ENCODE measurements at places on chromosomes 16 and 17.

DNA sequence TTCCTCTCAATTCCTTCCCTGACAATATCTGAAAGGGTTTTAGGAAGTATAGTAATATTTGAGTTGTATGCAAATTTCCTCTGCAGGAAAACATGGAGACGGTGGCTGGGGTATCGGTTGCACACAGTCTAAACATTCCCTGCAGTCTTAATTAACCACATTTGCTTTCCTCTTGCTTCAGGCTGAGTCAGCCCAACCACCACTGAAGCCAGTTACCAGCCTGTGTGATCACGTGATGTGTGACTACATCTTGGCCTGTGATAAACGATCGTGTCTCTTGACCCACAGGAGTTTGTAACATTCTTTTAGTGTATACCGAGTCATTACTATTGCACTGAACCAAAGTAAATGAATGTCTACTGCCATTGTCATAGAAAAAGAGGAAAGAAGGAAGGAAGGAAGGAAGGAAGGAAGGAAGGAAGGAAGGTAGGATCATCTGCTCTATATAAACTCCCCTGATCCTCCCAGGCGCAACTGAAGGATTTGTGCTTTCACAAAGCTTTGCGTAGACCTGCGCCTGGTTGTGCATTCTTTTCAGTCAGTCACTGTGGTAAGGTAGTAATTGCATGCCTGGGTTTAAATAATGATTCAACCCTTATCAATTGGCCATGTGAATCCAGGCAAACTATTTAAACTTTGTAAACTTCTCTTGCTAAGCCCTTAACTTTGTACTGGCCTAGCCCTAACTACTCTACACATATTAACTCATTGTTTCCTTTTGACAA is 280.6 kb upstream of the SALL1 start:
- no peak for DNase-seq

- no peak for DNase-seq
These were observed 714 bp downstream of the ACSF3 start for GRCh38 chr16:89094252-89094879.

- no peak for DNase-seq
These were observed 15.2 kb upstream of the KPNA2 start for GRCh38 chr17:68020409-68020756.

- DNase-seq: no peak
These were observed 635 bp downstream of the SCPEP1 start for GRCh38 chr17:56978441-56979090.

DNA sequence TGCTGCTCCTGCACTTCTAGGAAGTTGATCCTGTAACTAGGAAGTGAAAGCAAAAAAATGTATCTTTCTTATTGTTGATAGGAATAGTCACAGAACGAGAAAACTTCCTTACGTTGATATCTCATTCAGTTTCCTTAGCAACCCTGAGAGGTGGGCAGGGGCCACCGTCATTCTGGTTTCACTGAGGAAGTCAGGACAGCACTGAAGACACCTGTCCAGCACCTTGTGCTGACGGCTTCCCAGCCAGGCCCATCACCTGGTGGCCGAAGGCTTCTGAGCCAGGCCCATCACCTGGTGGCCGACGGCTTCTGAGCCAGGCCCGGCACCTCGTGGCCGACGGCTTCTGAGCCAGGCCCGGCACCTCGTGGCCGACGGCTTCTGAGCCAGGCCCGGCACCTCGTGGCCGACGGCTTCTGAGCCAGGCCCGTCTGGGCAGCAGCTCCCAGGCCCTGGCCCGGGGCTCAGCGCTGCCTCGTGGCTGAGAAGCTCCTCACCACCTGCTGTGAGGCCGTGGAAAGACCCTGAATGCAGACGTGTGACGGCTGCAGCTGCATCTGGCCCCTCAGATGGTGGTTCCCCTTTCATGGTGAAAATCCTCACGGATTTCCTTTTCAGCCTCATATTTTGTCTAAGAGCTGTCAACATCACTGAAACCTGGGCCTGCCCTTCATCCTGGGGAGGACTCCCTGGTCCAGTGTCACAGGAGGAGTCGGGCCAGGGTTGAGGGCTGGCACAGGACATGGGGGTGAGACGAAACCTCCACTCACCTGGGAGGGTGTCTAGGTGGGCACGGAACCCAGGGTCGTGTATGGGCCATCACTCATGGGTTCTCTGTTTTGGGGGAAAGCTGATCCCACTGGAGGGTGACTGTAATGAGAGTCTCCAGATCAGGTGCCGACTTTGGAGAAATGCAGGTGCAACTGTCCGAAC is 33.0 kb upstream of the ZNF750 start:
- DNase-seq: no peak

- DNase-seq: no peak
These were observed 60.1 kb upstream of the GSE1 start for GRCh38 chr16:85552980-85553435.

DNA sequence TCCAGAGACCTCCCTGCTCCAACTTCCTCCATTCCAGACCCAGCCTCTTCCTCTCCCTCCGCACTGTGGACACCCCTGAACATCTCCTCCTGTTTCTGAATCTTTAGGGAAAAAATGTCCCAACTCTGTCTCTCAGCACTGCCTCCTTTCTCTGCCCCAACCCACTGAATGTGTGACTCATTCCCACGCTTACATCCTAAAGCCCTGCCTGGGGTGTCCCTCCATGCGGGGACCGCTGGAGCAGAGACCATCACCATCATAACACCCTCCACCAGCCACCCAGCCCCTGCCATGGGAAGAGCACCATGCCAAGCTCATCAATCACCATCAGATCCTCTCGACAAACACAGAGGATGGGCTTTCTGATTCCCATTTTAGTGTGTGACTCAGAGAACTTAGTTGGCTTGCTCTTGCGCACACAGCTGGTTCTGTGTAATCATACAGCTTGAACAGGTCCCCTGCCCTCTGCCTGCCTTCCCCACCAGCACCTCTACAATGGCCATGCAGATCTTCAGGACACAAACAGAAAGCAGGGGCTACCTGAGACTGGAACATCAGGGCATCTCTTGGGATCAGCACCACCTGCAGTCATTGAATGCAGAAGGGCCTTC is 10.7 kb downstream of the RPRML start:
- no peak for DNase-seq

DNA sequence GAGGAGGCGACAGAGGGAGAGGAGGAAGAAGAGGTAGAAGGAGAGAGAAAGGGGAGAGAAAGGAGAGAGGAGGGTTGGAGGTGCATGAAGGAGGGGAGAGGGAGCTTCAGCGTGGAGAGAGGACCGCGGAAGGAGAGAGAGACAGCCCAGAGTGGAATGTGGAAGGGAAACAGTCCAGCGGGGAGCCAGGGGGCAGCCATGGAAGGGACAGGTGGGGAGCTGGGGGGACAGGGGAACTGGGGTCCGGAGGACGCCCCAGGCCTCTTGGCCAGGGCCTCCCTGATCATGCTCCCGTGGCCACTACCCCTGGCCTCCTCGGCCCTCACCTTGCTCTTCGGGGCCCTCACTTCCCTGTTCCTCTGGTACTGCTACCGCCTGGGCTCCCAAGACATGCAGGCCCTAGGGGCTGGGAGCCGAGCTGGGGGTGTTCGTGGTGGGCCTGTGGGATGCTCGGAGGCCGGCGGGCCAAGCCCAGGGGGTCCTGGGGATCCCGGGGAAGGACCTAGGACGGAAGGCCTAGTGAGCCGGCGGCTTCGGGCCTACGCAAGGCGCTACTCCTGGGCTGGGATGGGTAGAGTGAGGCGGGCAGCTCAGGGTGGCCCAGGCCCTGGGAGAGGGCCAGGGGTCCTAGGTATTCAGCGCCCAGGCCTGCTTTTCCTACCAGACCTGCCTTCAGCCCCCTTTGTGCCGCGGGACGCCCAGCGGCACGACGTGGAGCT is 759 bp downstream of the ASPHD1 start:
- no peak for DNase-seq

Measured in coronary artery (tissue), 2 donors.